Smooth muscle cell of trachea (primary cell): ENCODE measurements at places on chromosomes 5 and 9. TPM values are rescaled to one million over a fixed set of nuclear protein-coding genes. Genes with fewer than 3 reads are reported as not detected.

Gene STPG3
- total RNA-seq: 0.66 TPM in 1 of 2 replicates, not detected in the other

Gene RABEPK
- 34.8 and 37.7 TPM in 2 replicates for total RNA-seq

Gene PPP3R2
- not detected in 2 replicates for total RNA-seq

Gene SSNA1
- 55.1 and 92.1 TPM in 2 replicates for total RNA-seq

Gene CSF1R
- total RNA-seq: under 0.01 and 0.17 TPM in 2 replicates

Gene DBH
- not detected in 2 replicates for total RNA-seq

Gene HCN1
- not detected in 2 replicates for total RNA-seq

Gene GPR150
- total RNA-seq: 0.29 and 0.66 TPM in 2 replicates
